ENCODE measurements at places on chromosomes 2 and 18. TPM values are rescaled to one million over a fixed set of nuclear protein-coding genes. Genes with fewer than 3 reads are reported as not detected.

HOXD12 gene
- not detected for polyA plus RNA-seq

RUFY4 gene
- not detected for polyA plus RNA-seq

SLC14A1 gene
- polyA plus RNA-seq = 1.3 TPM

LBH gene
- polyA plus RNA-seq = 11.8 TPM

SYT4 gene
- 2.3 TPM for polyA plus RNA-seq

LPIN1 gene
- 9.3 TPM for polyA plus RNA-seq

GPR75 gene
- polyA plus RNA-seq = 0.27 TPM

GAL3ST2 gene
- polyA plus RNA-seq = not detected

LRPPRC gene
- polyA plus RNA-seq = 19.5 TPM

LOXHD1 gene
- polyA plus RNA-seq = 0.12 TPM

ARHGAP28 gene
- 3.2 TPM for polyA plus RNA-seq

LCT gene
- polyA plus RNA-seq = 332 TPM

CRYGD gene
- 0.15 TPM for polyA plus RNA-seq

FBXO48 gene
- polyA plus RNA-seq = 2.6 TPM

SCG2 gene
- 40.2 TPM for polyA plus RNA-seq

CYP27C1 gene
- polyA plus RNA-seq = 0.24 TPM

PROC gene
- 26.3 TPM for polyA plus RNA-seq

DOCK10 gene
- polyA plus RNA-seq = 2.7 TPM

HOXD8 gene
- polyA plus RNA-seq = 0.89 TPM

ITPRIPL1 gene
- 0.92 TPM for polyA plus RNA-seq

GLS gene
- 54.1 TPM for polyA plus RNA-seq

MAP2 gene
- polyA plus RNA-seq = 0.22 TPM

PRKAG3 gene
- 0.15 TPM for polyA plus RNA-seq

CHRNA1 gene
- polyA plus RNA-seq = not detected

PRSS56 gene
- not detected for polyA plus RNA-seq

SERPINB4 gene
- polyA plus RNA-seq = not detected

MEP1B gene
- polyA plus RNA-seq = 102 TPM

GPR39 gene
- polyA plus RNA-seq = 6.2 TPM

SOCS6 gene
- polyA plus RNA-seq = 10.9 TPM

AGAP1 gene
- 15.6 TPM for polyA plus RNA-seq

PSMA8 gene
- 0.15 TPM for polyA plus RNA-seq

KCTD18 gene
- 14.3 TPM for polyA plus RNA-seq

SFT2D3 gene
- polyA plus RNA-seq = 3.8 TPM

CFC1 gene
- polyA plus RNA-seq = 0.18 TPM

PROKR1 gene
- not detected for polyA plus RNA-seq

PAX3 gene
- polyA plus RNA-seq = not detected

UGT1A4 gene
- 0.09 TPM for polyA plus RNA-seq

CRYGC gene
- not detected for polyA plus RNA-seq
